ENCODE measurements at places on chromosomes 7 and 10.

- DNase-seq: no peak
Observed at GRCh38 chr10:96233959-96234358, 37.4 kb downstream of the BLNK start.

- DNase-seq: no peak
Observed at GRCh38 chr7:112649560-112649959, 140.6 kb downstream of the TMEM168 start.

DNA sequence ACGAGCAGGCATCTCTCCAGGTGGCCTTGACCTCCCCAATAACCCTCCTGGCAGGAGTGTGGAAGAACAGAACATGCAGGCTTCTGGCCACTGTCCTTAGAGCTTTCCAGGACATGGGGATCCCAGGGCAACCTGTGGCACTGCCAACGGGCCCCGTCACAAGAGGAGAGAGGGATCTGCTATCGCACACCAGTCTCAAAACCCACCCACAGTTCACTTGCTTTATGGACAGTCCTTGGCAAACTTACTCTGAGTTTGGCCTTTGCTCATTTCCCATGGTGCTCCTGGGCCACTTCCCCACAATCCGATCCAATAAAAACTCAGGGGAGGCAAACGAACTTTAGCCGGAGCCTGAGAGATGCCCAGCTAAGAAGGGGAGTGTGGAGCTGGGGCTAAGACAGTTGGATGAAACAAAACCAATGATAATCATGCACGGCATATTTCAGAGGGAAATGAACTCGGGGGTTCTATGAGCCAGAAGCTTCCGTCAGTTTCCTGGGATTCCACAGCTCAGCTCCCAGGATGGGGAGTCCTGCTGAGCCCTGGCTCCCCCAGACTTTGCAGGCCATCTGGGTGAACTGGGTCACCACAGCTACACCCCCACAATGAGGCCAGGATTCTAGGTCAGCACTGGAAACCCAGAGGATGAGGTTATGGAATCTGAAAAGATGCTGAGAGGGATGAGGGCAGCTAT lies 158.4 kb downstream of the NEURL1 start:
- DNase-seq: no peak

GRCh38 chr10:89278900-89279392 lies 22.9 kb upstream of the IFIT2 start:
- no peak for DNase-seq

GRCh38 chr7:150877536-150877935 lies 25.2 kb downstream of the AOC1 start:
- peak; percentile 77 for DNase-seq

Data from eye (tissue), 1 donor.